ENCODE measurements at places on chromosomes 7 and 10.

DNA sequence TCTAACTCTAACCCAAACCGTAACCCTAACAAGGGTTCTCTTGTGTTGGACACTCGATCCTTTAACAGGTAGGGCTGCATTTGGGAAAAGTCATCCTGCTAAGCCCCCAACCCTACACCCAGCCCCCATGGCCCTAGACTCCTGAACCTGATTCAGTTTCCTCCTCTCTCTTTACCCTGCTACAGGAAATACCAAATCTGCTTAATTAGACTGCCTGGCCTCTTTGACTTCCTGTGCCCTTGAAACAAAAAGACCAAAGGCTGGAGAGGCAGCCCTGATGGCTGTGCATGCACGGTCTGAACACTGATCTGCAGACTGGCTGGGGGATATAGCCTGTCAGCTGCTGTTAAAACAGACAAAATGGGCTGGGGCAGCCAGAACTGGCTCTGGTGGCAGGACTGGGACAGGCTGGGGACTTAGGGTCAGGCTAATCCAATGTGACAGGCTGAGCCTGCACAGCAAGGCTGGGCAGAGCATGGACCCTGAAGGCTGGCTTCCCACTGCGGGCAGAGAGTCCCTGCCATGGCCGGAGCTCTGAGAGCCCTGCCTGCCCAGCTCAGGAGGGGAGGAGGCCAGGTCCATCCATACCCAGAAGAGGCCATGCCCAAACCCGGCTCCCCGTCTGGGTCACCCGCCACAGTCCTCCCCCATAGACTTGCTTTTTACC is 51.0 kb upstream of the MSMB start:
- no peak for DNase-seq
- no peaks in the 10 kb centered on the region for H3K27me3 ChIP-seq

GRCh38 chr10:29277296-29277695 is 11.6 kb upstream of the LYZL1 start:
- DNase-seq, result no peak
- H3K36me3 ChIP-seq, result no peaks in the 10 kb centered on the region
- H3K27me3 ChIP-seq, result no peaks in the 10 kb centered on the region
- H3K4me3 ChIP-seq, result no peak overlapping the region
- H3K27ac ChIP-seq, result no peak overlapping the region

- DNase-seq, result no peak
- H3K36me3 ChIP-seq, result no peaks in the 10 kb centered on the region
- H3K27me3 ChIP-seq, result no peaks in the 10 kb centered on the region
- no peaks in the 10 kb centered on the region for H3K4me1 ChIP-seq
- H3K27ac ChIP-seq, result no peak overlapping the region
These were observed 606.3 kb upstream of the FZD8 start for GRCh38 chr10:36248304-36248981.

- no peaks in the 10 kb centered on the region for H3K27me3 ChIP-seq
- peaks cover 2% of the 10 kb centered on the region for H3K4me1 ChIP-seq
These were observed 32.4 kb downstream of the CALML3 start for GRCh38 chr10:5557040-5557721.

- H3K27ac ChIP-seq, result peak overlapping the region; percentile 57
- no peak overlapping the region for H3K4me3 ChIP-seq
- peak; percentile 62 for DNase-seq
- H3K36me3 ChIP-seq, result no peaks in the 10 kb centered on the region
- no peaks in the 10 kb centered on the region for H3K27me3 ChIP-seq
- peaks cover 20% of the 10 kb centered on the region for H3K4me1 ChIP-seq
These were observed 108.1 kb upstream of the FAM133B start for GRCh38 chr7:92698237-92698841.

DNA sequence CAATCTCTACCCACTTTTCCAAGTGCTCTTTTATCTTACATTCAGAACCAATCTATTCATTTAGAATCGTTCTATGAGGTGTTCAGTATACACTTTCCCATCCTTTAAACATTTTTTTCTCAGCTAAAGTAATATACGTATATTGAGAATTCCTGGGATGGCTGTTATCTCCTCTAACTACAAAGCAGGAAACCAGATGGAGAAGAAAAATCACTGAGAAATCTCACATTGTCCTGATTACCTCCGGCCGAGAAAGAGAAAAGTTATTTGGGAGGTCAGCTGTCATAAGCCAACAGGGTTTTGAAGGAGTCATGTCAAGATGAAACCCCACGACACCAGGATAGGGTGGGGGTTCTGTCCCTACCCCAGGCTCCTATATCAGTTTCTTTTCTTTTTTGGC is 99.2 kb upstream of the KDM7A start:
- H3K4me3 ChIP-seq, result no peak overlapping the region
- no peak overlapping the region for H3K27ac ChIP-seq
- DNase-seq, result no peak
- peaks cover 16% of the 10 kb centered on the region for H3K4me1 ChIP-seq
- H3K27me3 ChIP-seq, result no peaks in the 10 kb centered on the region

- DNase-seq, result no peak
- no peak overlapping the region for H3K4me3 ChIP-seq
- H3K36me3 ChIP-seq, result no peaks in the 10 kb centered on the region
- no peak overlapping the region for H3K27ac ChIP-seq
- H3K4me1 ChIP-seq, result no peaks in the 10 kb centered on the region
These were observed 11.0 kb upstream of the INSIG1 start for GRCh38 chr7:155286686-155287085.

- no peak overlapping the region for H3K4me3 ChIP-seq
- no peak for DNase-seq
- no peak overlapping the region for H3K27ac ChIP-seq
These were observed 252.7 kb upstream of the CDC14C start for GRCh38 chr7:48671656-48672055.

DNA sequence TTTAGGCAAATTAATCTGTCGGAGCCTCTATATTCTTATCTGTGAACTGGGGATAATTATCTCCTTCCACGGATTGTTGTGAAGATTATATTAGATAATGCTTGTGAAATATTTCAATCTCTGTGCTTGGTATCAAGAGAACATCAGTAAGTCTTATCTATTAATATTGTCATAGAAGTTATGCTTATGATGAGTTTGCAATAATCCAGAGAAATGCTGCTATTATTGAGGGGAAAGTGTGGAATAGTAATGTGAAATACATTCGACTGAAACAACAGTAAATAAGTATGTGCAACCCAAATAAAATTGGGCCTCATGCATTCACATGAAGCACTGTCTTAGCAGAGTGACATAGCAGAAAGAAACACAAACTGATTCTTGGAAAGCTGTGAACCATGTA is 13.7 kb downstream of the RHOBTB1 start:
- no peaks in the 10 kb centered on the region for H3K27me3 ChIP-seq
- H3K4me3 ChIP-seq, result no peak overlapping the region
- H3K4me1 ChIP-seq, result peaks cover 20% of the 10 kb centered on the region
- H3K27ac ChIP-seq, result no peak overlapping the region
- DNase-seq, result no peak

GRCh38 chr7:85135977-85136376 is 50.9 kb downstream of the SEMA3D start:
- no peaks in the 10 kb centered on the region for H3K4me1 ChIP-seq
- no peak for DNase-seq
- no peak overlapping the region for H3K27ac ChIP-seq

- no peaks in the 10 kb centered on the region for H3K27me3 ChIP-seq
- H3K36me3 ChIP-seq, result no peaks in the 10 kb centered on the region
- H3K4me3 ChIP-seq, result no peak overlapping the region
- DNase-seq, result no peak
These were observed 12.4 kb downstream of the ANTXRL start for GRCh38 chr10:46299286-46299535.

DNA sequence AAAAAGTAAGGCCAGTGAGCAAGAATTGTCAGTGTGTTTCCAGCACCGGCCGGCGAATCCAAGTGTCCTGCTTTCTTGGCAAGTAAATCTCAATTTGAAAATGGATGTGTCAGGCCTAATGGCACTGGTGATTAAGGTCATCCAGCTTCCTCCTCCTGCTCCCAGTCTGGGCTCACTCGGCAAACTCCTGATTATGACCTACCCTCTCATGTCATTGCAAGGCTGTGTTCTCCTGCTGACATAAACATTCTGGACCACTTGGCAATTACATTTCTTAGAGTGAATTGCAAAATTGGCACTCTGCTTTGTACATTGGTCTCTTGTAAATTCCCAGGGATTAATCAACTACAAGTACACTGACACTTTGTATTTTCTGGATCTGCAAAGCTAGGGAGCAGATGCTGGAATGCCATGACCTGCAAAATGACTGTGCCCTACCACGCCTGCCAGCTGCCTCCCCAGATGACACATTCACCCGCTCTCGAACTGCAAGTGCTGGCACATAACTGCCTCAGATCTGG is 473.8 kb downstream of the KIF20B start:
- no peak overlapping the region for H3K4me3 ChIP-seq
- H3K27me3 ChIP-seq, result no peaks in the 10 kb centered on the region
- H3K27ac ChIP-seq, result no peak overlapping the region
- DNase-seq, result no peak
- H3K36me3 ChIP-seq, result no peaks in the 10 kb centered on the region

DNA sequence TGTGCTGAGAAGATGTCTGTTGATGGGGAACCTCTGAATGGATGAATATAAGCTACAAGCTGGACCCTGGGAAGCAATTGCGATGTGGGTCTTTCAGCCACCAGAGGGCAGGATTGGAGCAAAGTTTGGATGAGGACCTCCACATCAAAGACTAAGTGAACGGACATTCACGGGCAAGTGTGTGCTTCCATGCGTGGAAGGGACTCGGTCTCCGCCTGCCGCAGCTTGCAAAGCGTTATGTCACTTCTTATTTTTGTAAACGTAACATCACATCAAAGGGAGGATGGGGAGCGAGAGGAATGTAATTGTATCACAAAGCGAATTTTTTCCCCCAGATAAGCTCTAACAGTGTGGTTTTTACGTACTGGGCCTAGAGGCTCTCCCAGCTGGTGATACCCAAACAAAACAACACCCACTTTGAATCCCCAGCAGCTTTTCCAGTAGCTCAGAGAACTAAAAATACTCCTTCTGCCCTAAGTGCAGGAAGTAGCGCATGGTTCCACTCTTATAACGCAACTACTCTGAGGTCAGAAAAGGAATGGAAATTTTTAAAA is 65.0 kb downstream of the VWA2 start:
- no peak overlapping the region for H3K4me3 ChIP-seq
- H3K4me1 ChIP-seq, result peaks cover 12% of the 10 kb centered on the region
- DNase-seq, result peak; percentile 85
- peak overlapping the region; percentile 49 for H3K27ac ChIP-seq

- H3K27ac ChIP-seq, result no peak overlapping the region
- DNase-seq, result no peak
- H3K36me3 ChIP-seq, result no peaks in the 10 kb centered on the region
- H3K27me3 ChIP-seq, result no peaks in the 10 kb centered on the region
- H3K4me3 ChIP-seq, result no peak overlapping the region
- no peaks in the 10 kb centered on the region for H3K4me1 ChIP-seq
These were observed 303.3 kb downstream of the SUGCT start for GRCh38 chr7:40437936-40438634.

DNA sequence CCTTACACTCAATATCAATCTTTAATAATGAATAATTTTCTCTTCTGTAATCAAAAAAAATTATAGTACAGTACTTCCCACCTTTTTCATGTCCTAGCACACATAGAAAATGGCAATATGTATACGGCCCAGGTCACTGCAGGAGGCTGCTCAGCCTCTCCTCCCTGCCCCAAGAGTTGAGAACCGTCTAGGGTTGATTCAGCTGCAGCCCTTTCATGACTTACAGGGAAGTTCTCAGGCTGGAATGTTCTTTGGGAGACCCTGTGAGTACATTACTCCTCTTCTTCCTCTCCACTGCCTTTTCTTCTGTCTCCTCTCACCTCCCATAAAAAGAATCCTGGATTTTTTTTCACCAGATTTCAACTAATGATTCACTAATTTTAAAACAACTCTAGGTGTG is 180.0 kb downstream of the HDAC9 start:
- no peaks in the 10 kb centered on the region for H3K27me3 ChIP-seq
- H3K4me1 ChIP-seq, result no peaks in the 10 kb centered on the region

- peak overlapping the region; percentile 59 for H3K27ac ChIP-seq
- H3K4me3 ChIP-seq, result peak overlapping the region; percentile 66
- H3K36me3 ChIP-seq, result no peaks in the 10 kb centered on the region
- H3K27me3 ChIP-seq, result no peaks in the 10 kb centered on the region
- peak; percentile 58 for DNase-seq
- peaks cover 6% of the 10 kb centered on the region for H3K4me1 ChIP-seq
These were observed 757 bp upstream of the PALS2 start for GRCh38 chr7:24572393-24572996.

DNA sequence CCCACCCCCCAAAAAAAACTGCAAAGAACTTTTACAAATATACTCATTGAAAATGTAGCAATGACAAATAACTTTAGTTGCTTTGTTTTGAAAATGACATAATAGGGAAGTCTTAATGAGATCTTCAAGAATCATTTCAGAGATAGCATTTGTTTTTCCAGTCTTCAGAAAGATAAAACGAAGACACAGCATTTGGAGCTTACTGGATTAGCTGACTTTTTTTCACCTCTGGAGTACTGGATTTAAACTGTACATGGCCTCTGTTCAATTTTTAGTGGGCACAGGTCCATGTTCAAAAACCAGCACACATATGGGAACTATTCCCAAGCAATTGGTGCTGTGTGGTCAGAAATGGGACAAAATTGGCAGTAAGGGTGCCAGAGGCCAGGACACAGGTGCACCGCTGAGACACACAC is 3.9 kb downstream of the RAB11FIP2 start:
- H3K27me3 ChIP-seq, result no peaks in the 10 kb centered on the region
- H3K4me3 ChIP-seq, result no peak overlapping the region
- no peak overlapping the region for H3K27ac ChIP-seq
- H3K4me1 ChIP-seq, result peaks cover 26% of the 10 kb centered on the region

GRCh38 chr7:35758421-35758820 is 42.4 kb upstream of the SEPTIN7 start:
- H3K27me3 ChIP-seq, result no peaks in the 10 kb centered on the region
- no peaks in the 10 kb centered on the region for H3K36me3 ChIP-seq
- peaks cover 23% of the 10 kb centered on the region for H3K4me1 ChIP-seq
- no peak overlapping the region for H3K27ac ChIP-seq

- no peaks in the 10 kb centered on the region for H3K27me3 ChIP-seq
- no peak overlapping the region for H3K4me3 ChIP-seq
- H3K4me1 ChIP-seq, result peaks cover 6% of the 10 kb centered on the region
These were observed 278.1 kb upstream of the NRP1 start for GRCh38 chr10:33612551-33612950.

DNA sequence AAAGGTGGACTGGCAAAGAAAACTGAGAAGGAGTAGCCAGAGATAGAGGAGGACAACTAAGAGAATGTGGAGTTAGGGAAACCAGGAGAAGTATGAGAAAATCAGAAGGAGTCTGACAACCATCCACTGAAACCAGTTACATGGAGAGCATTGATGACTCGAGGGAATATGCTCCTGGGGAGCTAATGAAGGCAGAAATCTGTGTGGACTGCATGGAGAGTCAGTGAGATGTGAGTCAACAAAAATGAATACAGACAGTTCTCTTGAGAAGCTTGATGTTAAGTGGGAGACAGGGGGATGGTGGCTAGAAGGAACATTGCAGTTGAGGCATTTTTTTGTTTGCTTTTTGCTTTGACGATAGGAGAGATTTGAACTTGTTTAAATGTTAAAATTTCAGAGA is 34.3 kb upstream of the ZNF32 start:
- no peak overlapping the region for H3K4me3 ChIP-seq
- no peak for DNase-seq
- peaks cover 23% of the 10 kb centered on the region for H3K4me1 ChIP-seq
- H3K36me3 ChIP-seq, result no peaks in the 10 kb centered on the region

- DNase-seq, result no peak
- H3K27me3 ChIP-seq, result no peaks in the 10 kb centered on the region
- H3K4me3 ChIP-seq, result no peak overlapping the region
- no peaks in the 10 kb centered on the region for H3K4me1 ChIP-seq
These were observed 80.3 kb downstream of the WDR11 start for GRCh38 chr10:120931423-120931822.

Data from heart left ventricle (tissue), 16 donors.